ENCODE measurements at places on chromosomes 16 and 17. TPM values are rescaled to one million over a fixed set of nuclear protein-coding genes. Genes with fewer than 3 reads are reported as not detected.

ALDOA gene
- 3,081 TPM for total RNA-seq

CTF1 gene
- total RNA-seq = 0.31 TPM

PLCD3 gene
- total RNA-seq = 3.9 TPM

CMTM1 gene
- 5.4 TPM for total RNA-seq

TP53TG3 gene
- not detected for total RNA-seq

SNX20 gene
- 25.0 TPM for total RNA-seq

ARSG gene
- total RNA-seq = 8.4 TPM

EARS2 gene
- 25.7 TPM for total RNA-seq

RPH3AL gene
- total RNA-seq = 0.72 TPM

NOS2 gene
- not detected for total RNA-seq

SLFN14 gene
- 0.11 TPM for total RNA-seq

DYNC1LI2 gene
- total RNA-seq = 35.0 TPM

SMIM36 gene
- total RNA-seq = not detected

NPIPA3 gene
- 3.0 TPM for total RNA-seq

CRISPLD2 gene
- total RNA-seq = 0.16 TPM

CD300E gene
- not detected for total RNA-seq

BCAR1 gene
- total RNA-seq = 0.34 TPM

KRT28 gene
- total RNA-seq = not detected

MT1E gene
- total RNA-seq = 22.1 TPM

HOXB9 gene
- total RNA-seq = 7.0 TPM

SLC5A10 gene
- total RNA-seq = not detected

ENDOV gene
- 16.8 TPM for total RNA-seq

ZG16 gene
- total RNA-seq = not detected

PLD6 gene
- 6.2 TPM for total RNA-seq

POLR2C gene
- total RNA-seq = 63.0 TPM

C16orf46 gene
- total RNA-seq = 0.60 TPM

NR1D1 gene
- total RNA-seq = 6.0 TPM

ZNF821 gene
- 6.2 TPM for total RNA-seq

RHBDL3 gene
- not detected for total RNA-seq

SEPTIN1 gene
- total RNA-seq = 169 TPM

ARL5C gene
- total RNA-seq = not detected

CCDC154 gene
- total RNA-seq = 1.3 TPM

CETP gene
- not detected for total RNA-seq

CLEC18C gene
- total RNA-seq = not detected

C16orf54 gene
- total RNA-seq = 22.2 TPM

DRC3 gene
- not detected for total RNA-seq

ST6GALNAC2 gene
- not detected for total RNA-seq

NATD1 gene
- total RNA-seq = 1.3 TPM

KARS1 gene
- total RNA-seq = 320 TPM

Measured in activated CD8-positive, alpha-beta T cell treated with anti-CD3 and anti-CD28 coated beads for 36 hours (primary cell).